ENCODE measurements at places on chromosomes 3 and 15. TPM values are rescaled to one million over a fixed set of nuclear protein-coding genes. Genes with fewer than 3 reads are reported as not detected.
A peak's percentile ranks its signal among the peaks of the same experiment; 100 is the strongest.

- H3K36me3 ChIP-seq = no peaks in the 10 kb centered on the region
- no peaks in the 10 kb centered on the region for H3K4me1 ChIP-seq
- no peaks in the 10 kb centered on the region for H3K27me3 ChIP-seq
- no peak for DNase-seq
- no peak overlapping the region for H3K27ac ChIP-seq
These were observed 320.9 kb downstream of the PTPRG start for GRCh38 chr3:61882253-61882652.

- H3K36me3 ChIP-seq = no peaks in the 10 kb centered on the region
- H3K27me3 ChIP-seq = peaks cover 29% of the 10 kb centered on the region
- H3K4me3 ChIP-seq = peak within 1 kb of the TSS; percentile 53
- DNase-seq = peak; percentile 61
These were observed at the start of gene MLF1 for GRCh38 chr3:158570999-158571702. TSS of gene MLF1 (plus strand) at chr3:158571194. CDS start at chr3:158571301, 107 bp downstream.

DNA sequence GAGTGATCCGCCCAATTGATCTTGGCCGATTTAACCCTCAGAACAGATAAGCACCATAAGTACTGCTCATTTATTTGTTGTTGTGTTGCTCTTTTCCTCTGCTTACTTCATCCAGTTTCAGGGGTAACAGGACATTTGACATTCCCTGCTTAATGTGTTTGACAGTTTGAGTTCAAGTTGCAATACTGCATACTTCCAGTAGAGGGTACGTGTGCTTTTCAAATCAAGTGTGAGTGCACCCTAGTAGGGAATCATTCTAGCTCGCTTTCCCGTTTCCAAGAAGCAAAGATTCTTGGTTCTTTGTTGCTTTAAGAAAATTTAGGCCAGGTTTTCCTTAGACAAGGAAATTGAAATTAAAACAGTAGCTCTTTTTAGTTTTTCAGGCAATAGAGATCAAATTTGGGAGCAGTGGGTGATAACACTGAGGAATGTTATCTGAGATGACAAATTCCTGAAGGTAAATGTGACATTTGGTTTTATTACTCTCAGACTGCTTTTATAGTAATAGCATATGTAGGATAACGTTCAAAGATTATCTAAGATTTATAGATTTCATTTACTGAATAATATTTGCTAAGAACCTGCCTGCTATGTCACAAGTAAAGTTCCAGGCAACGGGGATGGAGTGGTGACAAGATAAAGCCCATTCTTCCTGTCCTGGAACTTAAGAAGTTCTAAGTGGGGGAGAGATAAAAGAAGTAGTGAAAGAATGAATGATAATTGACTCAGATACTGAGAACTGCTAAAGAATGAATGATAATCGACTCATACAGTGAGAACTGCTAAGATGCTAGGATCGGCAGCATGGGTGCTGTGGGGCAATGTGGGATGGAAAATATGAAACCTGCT is 73.3 kb downstream of the SYNPR start:
- no peaks in the 10 kb centered on the region for H3K27me3 ChIP-seq
- H3K27ac ChIP-seq = no peak overlapping the region
- no peak for DNase-seq
- H3K36me3 ChIP-seq = no peaks in the 10 kb centered on the region
- no peaks in the 10 kb centered on the region for H3K4me1 ChIP-seq

DNA sequence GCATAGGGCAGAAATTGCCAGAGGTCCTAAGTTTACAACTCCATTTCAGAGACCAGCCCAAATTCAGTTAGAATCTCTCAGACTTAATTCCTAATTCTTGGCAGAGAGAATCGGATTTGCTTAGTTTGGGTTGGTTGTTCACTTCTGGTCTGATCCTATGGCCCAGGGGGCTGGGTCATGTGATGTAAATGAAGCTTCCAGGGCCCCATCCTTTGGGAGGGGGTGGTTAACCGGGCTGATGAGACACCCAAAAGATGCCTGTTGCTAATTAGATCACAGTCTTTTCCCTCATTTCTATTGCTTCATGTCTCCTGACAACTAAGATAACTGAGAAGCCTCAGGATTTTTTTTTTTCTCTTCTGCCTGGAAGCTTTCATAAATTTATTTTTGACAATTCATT is 11.1 kb upstream of the ZNF620 start:
- no peak for DNase-seq
- no peaks in the 10 kb centered on the region for H3K36me3 ChIP-seq
- no peak overlapping the region for H3K4me3 ChIP-seq
- no peak overlapping the region for H3K27ac ChIP-seq

- H3K27me3 ChIP-seq = no peaks in the 10 kb centered on the region
- no peaks in the 10 kb centered on the region for H3K4me1 ChIP-seq
- DNase-seq = no peak
- no peak overlapping the region for H3K27ac ChIP-seq
These were observed 418.8 kb upstream of the NR2F2 start for GRCh38 chr15:95911570-95912279.

DNA sequence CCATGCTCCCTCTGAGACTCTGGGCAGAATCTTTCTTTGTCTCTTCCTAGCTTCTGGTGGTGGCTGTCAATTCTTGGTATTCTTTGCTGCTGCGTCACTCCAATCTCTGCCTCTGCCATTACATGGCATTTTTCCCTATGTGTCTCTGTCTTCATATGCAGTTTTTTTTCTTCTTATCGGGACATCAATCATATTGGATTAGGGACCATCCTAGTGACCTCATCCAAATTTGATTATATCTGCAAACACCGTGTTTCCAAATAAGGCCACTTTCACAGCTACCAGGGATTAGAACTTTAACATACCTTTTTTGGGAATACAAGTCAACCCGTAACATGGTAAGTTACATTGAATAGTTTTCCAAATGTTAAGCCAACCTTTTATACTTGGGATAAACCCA is 358.2 kb upstream of the FRG2C start:
- no peak overlapping the region for H3K27ac ChIP-seq
- H3K36me3 ChIP-seq = no peaks in the 10 kb centered on the region
- H3K27me3 ChIP-seq = no peaks in the 10 kb centered on the region
- no peaks in the 10 kb centered on the region for H3K4me1 ChIP-seq
- no peak overlapping the region for H3K4me3 ChIP-seq

The SEMA7A gene
- 3.9 TPM for total RNA-seq

GRCh38 chr15:73884159-73884558 is 10.8 kb downstream of the TBC1D21 start:
- DNase-seq = no peak
- no peaks in the 10 kb centered on the region for H3K36me3 ChIP-seq
- no peak overlapping the region for H3K27ac ChIP-seq
- no peaks in the 10 kb centered on the region for H3K27me3 ChIP-seq
- H3K4me1 ChIP-seq = no peaks in the 10 kb centered on the region
- H3K4me3 ChIP-seq = no peak overlapping the region

GRCh38 chr3:109356442-109357155 is 19.3 kb upstream of the DPPA4 start:
- H3K4me3 ChIP-seq = no peak overlapping the region
- no peaks in the 10 kb centered on the region for H3K36me3 ChIP-seq
- no peak overlapping the region for H3K27ac ChIP-seq
- no peak for DNase-seq
- no peaks in the 10 kb centered on the region for H3K4me1 ChIP-seq

DNA sequence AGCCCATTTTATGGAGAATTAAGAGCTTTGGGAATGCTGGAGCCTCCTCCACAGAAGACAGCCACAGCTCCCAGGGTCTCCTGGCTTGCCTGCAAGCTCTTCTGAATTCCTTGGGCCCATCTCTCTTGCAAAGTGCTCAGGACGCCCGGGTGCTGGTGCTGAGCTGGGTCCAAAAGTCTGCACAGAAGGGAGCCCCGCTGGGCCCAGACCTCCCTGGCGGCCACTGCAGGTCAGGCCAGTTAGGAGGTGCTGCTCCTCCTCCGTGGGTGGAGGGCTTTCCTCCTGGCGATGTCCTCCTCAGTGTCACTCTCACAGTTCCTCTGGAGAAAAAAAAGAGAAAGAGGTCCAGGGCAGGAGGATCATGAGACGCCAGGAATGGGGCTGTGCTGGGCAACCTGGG is 74.5 kb upstream of the HERC1 start:
- peaks cover 40% of the 10 kb centered on the region for H3K4me1 ChIP-seq
- no peaks in the 10 kb centered on the region for H3K36me3 ChIP-seq
- H3K27ac ChIP-seq = no peak overlapping the region
- DNase-seq = no peak
- H3K4me3 ChIP-seq = no peak overlapping the region

DNA sequence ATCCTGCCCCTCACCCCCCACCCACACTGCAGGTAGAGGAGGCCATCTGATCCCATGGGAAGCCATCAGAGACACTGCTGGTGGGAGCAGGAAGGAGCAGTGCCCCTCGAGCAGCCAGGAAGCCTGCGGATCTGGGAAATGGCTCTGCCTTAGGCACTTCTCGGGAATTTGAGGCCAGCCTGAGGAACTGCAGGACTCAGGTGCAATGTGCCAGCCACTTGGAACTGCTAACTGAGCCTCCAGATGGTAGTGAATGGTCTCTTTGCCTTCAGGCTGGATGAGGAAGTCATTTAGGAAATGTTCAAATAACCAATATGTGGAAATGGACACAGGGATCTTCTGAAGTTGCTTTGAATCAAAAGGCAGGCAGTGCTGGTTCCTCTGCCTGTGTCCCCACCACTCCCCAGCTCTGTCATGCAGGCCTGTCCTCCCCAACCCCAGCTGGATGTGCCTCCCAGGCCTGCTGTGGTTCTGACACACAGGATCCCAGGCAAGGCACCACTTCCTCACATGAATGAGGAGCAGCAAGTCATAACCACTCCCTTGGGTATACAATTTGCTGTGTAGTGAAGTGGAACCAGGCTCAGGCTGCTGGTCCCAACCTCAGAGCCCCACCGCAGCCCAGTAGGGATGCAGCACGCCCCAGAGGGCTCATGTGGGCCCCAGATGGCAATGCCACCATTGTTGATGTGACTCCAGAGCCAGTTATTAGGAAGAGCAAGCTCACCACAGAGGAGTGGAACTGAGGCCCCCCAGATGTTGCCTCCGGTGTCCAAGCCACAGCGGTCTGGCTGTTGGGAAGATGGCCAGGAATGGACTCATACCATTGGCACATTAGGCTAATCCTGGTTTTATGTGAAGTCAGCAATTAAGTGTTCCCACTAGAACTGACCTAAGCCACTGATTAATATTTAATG is 46.5 kb upstream of the LIMD1 start:
- H3K4me1 ChIP-seq = no peaks in the 10 kb centered on the region
- DNase-seq = no peak
- peaks cover 9% of the 10 kb centered on the region for H3K36me3 ChIP-seq

DNA sequence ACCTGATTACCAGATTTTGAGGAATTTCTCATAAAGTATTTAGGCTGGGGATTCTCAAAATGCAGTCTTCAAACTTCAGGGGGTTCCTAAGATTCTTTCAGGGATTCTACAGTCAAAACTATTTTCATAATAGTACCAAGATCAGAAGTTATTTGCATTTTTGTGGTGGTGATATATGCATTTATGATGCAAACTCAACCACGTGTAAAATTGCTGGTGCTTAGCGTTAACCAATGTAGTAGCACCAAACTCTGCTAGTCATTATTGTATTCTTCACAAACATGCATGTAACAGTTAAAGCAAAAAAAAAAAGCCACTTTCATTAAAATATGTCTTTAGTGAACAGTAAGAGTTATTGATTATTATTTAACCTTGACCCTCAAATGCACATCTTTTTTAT is 274.9 kb upstream of the DNAJC19 start:
- H3K4me1 ChIP-seq = no peaks in the 10 kb centered on the region
- no peaks in the 10 kb centered on the region for H3K27me3 ChIP-seq
- H3K4me3 ChIP-seq = no peak overlapping the region
- no peaks in the 10 kb centered on the region for H3K36me3 ChIP-seq
- no peak overlapping the region for H3K27ac ChIP-seq
- DNase-seq = no peak

- no peak overlapping the region for H3K4me3 ChIP-seq
- DNase-seq = no peak
- H3K36me3 ChIP-seq = no peaks in the 10 kb centered on the region
- H3K27ac ChIP-seq = no peak overlapping the region
- peaks cover 44% of the 10 kb centered on the region for H3K27me3 ChIP-seq
These were observed 276.0 kb downstream of the UACA start for GRCh38 chr15:70487387-70487740.

GRCh38 chr3:143171141-143171980 is 51.8 kb downstream of the CHST2 start:
- no peaks in the 10 kb centered on the region for H3K27me3 ChIP-seq
- no peaks in the 10 kb centered on the region for H3K36me3 ChIP-seq
- no peak for DNase-seq
- H3K4me3 ChIP-seq = peak overlapping the region; percentile 26
- peaks cover 51% of the 10 kb centered on the region for H3K4me1 ChIP-seq

- H3K27me3 ChIP-seq = no peaks in the 10 kb centered on the region
- DNase-seq = no peak
- H3K36me3 ChIP-seq = peaks cover 34% of the 10 kb centered on the region
These were observed 10.4 kb upstream of the CHST14 start for GRCh38 chr15:40460404-40460803.

The BCL6 gene
- total RNA-seq = 29.3 TPM

GRCh38 chr15:40282147-40282868 is 556 bp downstream of the ANKRD63 start:
- DNase-seq = peak; percentile 22
- no peaks in the 10 kb centered on the region for H3K27me3 ChIP-seq
- H3K4me3 ChIP-seq = peak overlapping the region; percentile 47
- peaks cover 5% of the 10 kb centered on the region for H3K36me3 ChIP-seq
- no peak overlapping the region for H3K27ac ChIP-seq

The LIPH gene
- 0.63 TPM for total RNA-seq

DNA sequence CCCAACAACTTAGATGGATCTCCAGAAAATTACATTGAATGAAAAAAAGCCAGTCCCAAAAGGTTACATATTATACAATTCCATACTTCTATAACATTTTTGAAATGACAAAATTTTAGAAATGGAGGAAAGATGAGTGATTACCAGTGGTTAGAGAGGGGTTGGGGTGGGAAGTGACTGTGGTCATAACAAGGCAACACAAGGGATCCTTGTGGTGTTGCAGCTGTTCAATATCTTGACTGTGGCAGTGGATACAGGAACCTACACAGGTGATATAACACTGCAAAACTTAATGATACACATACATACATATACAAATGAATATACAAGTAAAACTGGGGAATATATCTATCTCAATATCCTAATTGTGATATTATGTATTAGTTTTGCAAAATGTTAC is 9.6 kb downstream of the GOLGB1 start:
- peaks cover 4% of the 10 kb centered on the region for H3K36me3 ChIP-seq
- H3K4me1 ChIP-seq = no peaks in the 10 kb centered on the region
- H3K27ac ChIP-seq = no peak overlapping the region
- DNase-seq = no peak

The GOLGB1 gene
- 47.0 TPM for total RNA-seq

The GPR171 gene
- total RNA-seq = 50.6 TPM

The SLC15A2 gene
- total RNA-seq = 1.6 TPM

- H3K27me3 ChIP-seq = no peaks in the 10 kb centered on the region
- peaks cover 17% of the 10 kb centered on the region for H3K36me3 ChIP-seq
- DNase-seq = no peak
- H3K27ac ChIP-seq = no peak overlapping the region
These were observed 19.7 kb downstream of the ABHD2 start for GRCh38 chr15:89107984-89108383.

GRCh38 chr3:158430448-158430847 is 140.5 kb upstream of the MLF1 start:
- no peaks in the 10 kb centered on the region for H3K27me3 ChIP-seq
- H3K27ac ChIP-seq = no peak overlapping the region
- no peak for DNase-seq
- no peaks in the 10 kb centered on the region for H3K4me1 ChIP-seq
- no peak overlapping the region for H3K4me3 ChIP-seq

The FBXW12 gene
- total RNA-seq = not detected

Measured in T-cell (primary cell).